ENCODE measurements at places on chromosomes 3 and 15.

GRCh38 chr3:101292027-101292426, 28.3 kb downstream of the IMPG2 start:
- no peak for DNase-seq

DNA sequence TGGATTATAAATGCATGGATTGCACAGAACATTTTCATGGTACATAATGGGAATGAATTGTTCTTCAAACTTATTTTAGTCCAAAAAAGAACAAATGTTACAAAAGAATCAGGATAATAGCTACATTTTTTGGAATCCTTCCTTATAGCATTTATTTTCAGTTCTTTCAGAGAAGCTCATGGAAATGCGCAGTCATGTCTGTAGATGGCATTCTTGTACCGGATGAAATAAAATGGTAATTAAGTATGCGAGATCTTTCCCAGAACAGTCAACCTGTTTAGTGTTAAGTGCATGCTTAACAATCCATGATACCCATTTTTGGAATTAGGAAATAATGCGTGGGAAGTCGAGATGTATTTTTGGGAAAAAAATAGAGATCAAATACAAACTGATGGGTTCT, 38.2 kb upstream of the GOLGA8B start:
- DNase-seq = no peak

DNA sequence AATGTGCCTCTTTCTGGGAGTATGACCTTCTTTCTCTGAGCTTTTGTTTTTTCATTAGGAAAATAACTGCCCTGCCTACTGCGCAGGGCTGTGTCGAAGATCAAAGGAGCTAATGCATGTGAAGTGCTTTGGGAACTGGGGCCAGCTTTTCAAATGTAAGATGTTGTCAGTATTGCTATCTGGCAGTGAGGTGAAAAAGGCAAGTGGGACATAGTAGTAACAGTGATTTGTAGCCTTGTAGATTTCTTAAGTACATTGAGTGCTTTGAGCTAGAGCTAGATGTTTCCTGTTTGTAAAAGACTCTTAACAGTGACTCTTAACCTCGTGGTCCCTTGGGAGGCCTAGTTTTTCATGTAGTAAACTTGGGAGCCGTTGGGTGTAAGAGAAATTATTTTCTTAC, 126.5 kb downstream of the ECT2 start:
- DNase-seq = no peak

- DNase-seq = no peak
Observed at GRCh38 chr3:197720694-197721093, 16.0 kb downstream of the RUBCN start.

DNA sequence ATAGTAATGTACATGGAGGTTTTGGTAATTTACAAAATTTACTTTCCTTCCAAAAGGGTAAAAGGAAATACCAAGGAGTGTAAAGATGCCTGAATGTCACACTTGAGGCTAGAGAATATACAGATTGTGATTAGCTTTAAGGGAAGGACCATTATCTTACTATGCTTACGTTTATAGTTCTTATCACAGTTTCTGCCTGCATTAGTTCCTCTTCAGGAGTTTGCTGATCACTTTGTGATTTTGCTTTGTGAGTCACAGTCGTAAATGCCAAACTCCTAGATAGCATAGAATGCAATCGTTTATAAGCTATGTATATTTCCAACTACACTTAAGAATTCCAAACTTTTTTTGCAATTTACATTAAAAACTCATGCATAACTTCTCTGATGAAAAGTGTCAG, 1034.6 kb downstream of the DIPK2A start:
- no peak for DNase-seq

DNA sequence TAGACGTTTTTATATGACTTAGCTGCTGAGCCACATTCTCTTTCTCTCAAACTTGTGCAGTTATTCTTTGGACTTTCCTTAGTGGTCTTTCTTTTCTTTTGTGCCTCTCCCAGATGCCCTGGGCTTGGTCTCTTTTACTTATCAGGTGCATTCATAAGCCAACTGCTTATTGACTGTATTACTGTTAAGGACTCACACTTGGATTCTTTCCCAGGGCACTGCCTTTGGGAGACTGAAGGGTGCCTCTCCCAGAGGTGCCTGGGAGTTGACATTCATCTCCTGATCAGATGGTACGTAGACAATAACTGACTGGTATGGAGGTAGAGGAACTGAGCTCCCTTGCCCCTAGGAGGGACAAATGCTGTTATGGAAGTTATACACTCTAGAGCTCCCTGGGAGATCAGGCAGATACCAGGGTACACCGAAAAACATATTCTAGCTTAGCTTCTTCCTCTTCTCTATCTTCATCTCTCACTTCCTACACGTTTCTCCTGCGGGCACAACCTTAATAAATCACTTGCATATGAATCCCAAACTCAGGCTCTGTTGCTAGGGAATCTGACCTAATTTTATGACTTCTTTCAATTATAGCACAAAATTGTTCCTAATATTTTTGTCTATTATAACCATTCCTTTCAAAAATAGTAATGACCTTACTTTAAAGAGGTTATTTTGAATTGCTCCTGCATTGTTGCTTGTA, 24.7 kb downstream of the PARP15 start:
- no peak for DNase-seq

- DNase-seq = no peak
Observed at GRCh38 chr15:36953346-36953745, 147.0 kb downstream of the MEIS2 start.

DNA sequence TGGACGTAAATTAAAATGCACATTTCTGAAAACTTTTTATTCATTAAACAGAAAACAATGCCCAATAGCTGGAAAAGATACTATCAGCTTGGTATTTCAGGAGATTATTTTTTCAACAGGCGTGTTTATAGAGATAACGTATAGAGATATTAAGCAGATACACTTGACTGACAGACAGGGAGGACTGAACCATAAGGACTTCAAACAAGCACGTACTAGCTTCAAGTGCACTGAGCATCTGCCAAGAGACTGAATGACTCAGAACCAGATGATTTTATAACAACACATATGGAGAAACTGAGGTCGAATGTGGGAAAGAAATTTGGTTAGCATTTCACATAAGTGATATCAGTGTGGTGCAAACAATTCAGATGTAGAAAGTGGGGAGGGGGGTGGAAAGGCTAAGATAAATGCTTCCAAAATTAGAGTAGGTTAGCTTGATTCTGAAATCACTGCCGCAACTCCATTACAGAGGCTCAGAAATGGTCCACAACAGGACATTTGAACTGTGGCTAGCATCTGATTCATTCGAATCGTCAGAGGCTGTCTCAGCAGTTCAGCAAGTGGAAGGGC, 103.5 kb downstream of the SEMA6D start:
- DNase-seq = no peak

- no peak for DNase-seq
Observed at GRCh38 chr3:16937326-16937845, 52.6 kb downstream of the PLCL2 start.

DNA sequence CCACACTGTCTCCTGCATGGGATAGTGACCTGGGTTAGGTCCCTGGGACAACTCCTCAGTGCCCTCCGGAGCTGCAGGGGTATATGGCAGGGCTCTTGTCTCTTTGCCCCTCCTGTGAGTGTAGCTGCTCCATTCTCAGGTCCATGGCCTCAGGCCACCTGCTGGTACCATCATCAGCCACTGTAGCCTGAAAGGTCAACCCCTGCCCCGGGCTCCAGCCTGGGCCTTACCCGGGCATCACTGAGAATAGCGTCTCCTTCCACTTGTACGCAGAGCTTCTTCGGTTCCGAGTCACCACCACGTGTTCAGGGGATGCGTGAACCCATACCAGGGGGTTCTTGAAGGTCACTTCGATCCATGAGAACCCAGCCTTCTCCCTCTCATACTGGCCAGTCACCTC, 13.8 kb downstream of the ITIH4 start:
- no peak for DNase-seq

DNA sequence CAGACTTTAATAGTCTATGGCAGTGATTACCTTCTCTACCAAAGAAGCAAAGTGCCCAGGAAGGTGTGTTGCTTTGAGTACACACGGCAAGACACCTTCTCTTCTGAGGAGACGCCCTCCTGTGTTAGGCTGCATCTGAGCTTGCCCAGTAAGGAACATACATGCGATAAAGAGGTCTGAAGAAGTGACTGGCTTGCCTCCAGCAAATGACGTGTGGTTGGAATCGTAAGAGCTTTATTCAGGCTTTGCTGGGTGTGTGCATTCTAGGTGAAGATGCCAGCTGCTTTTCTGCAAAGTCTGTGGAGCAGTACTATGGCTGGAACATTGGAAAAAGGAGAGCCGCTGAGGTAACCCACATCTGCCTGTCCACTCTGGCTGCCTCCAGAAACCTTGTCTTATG, 22.4 kb downstream of the MAP6D1 start:
- DNase-seq = no peak

DNA sequence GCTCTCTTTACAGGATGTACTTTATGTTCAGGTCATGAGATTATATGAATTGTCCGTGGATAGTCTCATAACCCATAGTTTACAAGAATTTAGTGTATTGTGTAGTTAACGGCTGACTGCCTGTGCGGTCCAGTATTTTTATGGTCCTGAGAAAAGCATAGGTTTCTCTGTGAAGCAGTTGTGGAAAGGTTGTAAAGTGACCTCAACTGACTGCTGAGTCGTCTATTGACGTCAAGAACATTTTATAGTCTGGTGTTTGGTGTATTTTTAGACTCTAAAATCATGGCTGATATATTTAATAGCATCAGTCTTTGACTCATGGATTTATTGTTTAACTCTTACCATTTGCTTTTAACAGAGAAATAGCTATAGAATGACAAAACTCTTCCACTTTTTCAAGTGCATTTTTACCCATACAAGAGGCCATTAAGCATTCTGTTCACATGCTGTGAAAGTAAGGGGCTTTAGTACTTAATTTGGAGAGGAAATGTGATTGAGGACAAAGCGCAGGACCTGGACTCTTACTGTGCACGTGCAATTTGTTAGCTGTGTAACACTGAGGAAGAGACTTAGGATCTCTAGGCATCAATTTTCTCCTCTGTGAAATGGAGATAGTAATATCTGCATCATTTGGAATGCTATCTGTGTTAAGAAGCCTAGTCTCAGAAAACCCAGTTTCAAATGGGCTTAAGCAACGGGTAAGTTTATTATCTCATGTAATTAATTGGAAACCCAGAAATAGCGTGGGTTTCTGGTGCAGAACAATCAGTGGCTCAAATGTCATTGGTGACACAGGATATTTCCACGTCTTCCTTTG, 240.8 kb downstream of the NFKBIZ start:
- DNase-seq = no peak

DNA sequence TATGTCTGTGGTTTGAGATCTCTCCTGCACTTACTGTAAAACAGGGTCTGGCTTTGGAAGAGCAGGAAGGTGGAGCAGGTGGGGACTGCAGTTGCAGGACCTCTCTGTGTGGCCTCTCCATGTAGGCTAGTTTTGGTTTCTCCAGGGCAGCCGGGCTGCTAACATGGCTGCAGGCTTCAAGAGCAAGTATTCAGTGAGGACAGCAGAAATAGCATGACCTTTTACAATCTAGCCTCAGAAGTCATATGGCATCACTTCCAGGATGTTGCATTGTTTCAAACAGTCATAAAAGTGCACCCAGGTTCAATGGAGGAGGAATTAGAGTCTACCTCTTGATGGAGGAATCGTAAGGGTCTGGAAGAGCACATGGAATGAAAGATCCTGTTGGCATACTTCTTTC, 728.7 kb downstream of the NTRK3 start:
- DNase-seq = no peak

DNA sequence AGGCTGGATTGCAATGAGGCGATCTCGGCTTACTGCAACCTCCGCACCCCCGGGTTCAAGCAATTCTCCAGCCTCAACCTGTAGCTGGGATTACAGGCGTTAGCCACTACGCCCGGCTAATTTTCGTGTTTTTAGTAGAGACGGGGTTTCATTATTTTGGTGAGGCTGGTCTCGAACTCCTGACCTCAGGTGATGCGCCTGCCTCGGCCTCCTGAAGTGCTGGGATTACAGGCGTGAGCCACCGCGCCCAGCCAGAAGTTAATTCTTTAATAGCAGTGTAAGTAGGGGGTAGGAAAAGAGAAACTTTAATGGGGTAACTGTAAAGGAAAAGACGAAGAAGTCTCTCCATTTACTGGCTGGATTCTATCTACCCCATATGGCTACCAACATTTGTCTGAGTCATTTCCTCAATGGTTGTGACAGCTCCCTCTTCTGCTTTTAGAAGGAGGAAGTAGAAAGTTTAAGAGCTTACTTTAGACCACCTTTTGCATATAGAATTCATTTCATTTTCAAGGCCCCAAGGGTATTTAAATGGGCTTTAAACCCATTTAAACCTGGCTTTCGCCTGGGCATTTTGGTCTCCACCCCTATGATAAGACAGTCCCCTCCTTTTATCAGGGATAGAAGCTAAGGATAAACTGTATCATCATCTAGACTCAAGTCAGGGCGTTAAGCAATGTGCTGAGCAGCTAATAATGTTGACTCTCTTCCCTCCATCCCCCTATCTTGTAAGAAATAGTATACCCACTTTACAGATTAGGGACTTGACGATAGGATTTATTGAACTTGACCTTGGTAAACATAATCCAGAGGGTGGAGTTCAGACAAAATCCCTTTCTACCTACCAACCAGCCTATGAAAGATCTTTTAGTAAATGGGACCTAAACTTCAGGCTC, 1.1 kb upstream of the CDV3 start:
- no peak for DNase-seq

- DNase-seq = no peak
Observed at GRCh38 chr3:129228891-129229585, 20.4 kb upstream of the COPG1 start.

DNA sequence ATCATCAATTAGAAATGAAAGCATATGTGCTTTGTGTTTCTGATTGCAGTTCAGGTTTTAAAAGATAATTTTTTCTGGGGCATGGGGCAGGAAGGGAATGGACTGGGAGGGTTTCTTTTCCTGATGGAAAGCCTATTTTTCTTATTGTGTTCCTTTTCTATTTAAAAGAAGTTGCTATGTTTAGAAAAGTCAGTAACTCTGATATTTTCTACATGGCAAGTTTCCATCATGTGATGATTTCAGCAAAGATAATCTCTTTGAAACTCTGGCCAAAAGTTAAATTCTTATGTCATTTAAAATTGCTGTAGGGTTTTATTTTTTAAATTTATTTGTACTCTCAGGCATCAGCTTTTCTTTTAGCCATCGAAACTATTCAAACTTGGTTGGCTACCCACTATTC, 601.2 kb downstream of the FOXP1 start:
- DNase-seq = no peak

DNA sequence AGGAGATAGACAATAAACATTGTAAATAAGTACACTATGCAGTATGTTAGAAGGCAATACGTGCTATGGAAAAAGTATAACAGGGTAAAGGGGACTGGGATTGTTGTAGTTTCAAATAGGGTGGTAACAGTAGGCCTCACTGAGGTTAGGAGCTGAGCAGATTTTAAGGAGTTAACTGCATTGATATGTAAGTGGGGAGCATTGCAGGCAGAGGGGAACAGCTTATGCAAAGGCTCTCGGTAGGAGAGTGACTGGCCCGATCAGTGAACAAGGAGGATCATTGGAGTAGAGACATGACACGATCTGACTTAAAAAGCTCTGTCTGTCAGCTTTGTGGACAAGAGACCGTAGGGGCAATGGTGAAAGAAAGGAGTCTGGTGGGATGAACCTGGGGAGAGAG, 46.8 kb downstream of the PCCB start:
- DNase-seq = no peak
